ENCODE measurements at places on chromosomes 12 and 14.

DNA sequence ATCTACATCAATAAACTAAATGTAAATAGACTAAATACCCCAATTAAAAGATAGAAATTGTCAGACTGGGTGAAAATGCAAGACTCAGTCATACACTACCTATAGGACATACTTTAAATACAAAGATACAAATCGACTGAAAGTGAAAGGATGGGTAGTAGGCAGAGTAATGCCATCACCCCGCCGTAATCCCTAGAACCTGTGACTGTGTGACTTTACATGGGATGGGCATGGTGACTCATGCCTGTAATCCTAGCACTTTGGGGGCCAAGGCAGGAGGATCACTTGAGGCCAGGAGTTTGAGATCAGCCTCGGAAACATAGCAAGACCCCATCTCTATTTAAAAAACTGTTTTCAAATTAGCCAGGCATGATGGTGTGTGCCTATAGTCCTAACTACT, 2.6 kb upstream of the EVL start:
- no peak for DNase-seq

DNA sequence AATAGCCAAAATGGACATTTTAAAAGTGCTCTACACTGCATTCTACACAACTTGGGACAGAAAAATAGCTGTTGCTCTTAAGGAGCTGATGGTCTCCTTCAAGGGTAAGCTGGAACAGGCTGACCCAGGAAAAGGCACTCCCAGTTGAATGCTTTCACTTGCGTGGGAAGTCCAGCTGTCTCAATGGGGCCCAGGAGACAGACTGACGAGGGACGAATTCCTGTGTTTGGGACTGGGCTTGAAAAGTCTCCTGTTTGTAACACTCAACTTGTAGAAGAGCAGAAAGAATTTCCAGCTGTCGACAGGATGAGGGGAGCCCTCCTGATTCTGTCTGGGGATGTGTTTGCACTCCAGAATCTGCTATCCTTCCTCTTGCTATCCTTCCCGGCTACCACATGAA, 180.8 kb downstream of the ZFP36L1 start:
- DNase-seq, result no peak

- peak; percentile 49 for DNase-seq
Measured at GRCh38 chr12:96197503-96198272, 3.5 kb downstream of the ELK3 start.

DNA sequence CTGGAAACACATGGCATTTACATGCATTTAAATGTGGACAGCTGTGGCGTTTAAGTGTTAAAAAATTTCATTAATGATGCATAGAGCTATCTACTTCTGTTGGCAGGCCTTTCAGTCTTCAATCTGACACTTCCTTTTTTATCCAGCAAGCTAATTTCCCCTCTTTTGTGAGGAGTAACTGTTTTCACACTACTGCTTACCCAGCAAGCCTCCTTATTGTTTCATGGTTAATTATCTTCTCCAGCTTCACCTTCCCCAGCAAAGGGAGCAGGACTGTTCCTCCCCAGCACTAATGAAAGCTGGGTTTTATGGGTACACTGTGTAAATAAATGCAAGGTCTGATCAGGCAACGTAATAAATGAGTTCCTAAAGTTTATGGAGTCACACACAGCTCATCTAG, 129.4 kb upstream of the NPAS3 start:
- DNase-seq, result no peak

GRCh38 chr14:100777366-100777817, 48.5 kb upstream of the MEG3 start:
- DNase-seq, result no peak

GRCh38 chr12:4446335-4446734, 720 bp upstream of the FGF6 start:
- no peak for DNase-seq

- DNase-seq, result no peak
Measured at GRCh38 chr14:75969126-75969525, 12.7 kb downstream of the TGFB3 start.

DNA sequence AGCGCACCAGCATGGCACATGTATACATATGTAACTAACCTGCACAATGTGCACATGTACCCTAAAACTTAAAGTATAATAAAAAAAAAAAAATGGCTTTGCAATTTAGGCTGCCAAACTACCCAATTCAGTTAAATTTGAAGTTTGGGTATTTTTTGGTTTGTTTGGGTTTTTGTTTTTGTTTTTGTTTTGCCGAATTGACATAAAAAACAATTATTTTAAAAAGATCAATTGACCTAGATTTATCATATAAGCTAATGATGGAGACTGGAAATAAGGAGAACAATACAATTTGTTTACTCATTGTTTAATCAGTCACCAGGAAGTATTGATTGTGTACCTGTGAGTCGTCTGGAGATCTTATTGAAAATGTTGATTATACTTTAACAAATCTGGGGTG, 62.1 kb upstream of the GARIN2 start:
- no peak for DNase-seq
